ENCODE measurements at places on chromosomes 5 and 9.
A peak's percentile ranks its signal among the peaks of the same experiment; 100 is the strongest.

DNA sequence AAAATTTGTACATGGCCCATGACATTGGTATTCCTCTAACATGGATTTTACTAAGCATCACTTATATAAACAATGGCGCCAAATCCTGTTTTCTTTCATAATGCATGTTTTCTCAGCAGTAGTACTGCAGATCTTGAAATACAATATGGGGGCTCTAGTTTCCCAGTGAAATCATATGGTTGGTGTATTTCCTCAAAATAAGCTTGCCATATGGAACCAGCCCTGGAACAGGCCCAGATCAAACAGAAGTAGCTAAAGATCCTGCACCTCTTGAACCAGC lies 163.9 kb downstream of the ZNF608 start:
- H3K4me3 ChIP-seq = no peak overlapping the region
- DNase-seq = no peak
- H3K27me3 ChIP-seq = no peaks in the 10 kb centered on the region
- no peak overlapping the region for H3K27ac ChIP-seq
- H3K36me3 ChIP-seq = no peaks in the 10 kb centered on the region
- H3K4me1 ChIP-seq = no peaks in the 10 kb centered on the region

GRCh38 chr9:34384368-34385165 lies 7.9 kb upstream of the MYORG start:
- no peak overlapping the region for H3K27ac ChIP-seq
- H3K27me3 ChIP-seq = no peaks in the 10 kb centered on the region
- no peaks in the 10 kb centered on the region for H3K36me3 ChIP-seq
- peaks cover 20% of the 10 kb centered on the region for H3K4me1 ChIP-seq

GRCh38 chr9:95715868-95716435 lies 159.5 kb upstream of the ERCC6L2 start:
- DNase-seq = no peak
- no peaks in the 10 kb centered on the region for H3K36me3 ChIP-seq
- H3K4me1 ChIP-seq = no peaks in the 10 kb centered on the region
- no peak overlapping the region for H3K27ac ChIP-seq
- no peak overlapping the region for H3K4me3 ChIP-seq
- no peaks in the 10 kb centered on the region for H3K27me3 ChIP-seq

DNA sequence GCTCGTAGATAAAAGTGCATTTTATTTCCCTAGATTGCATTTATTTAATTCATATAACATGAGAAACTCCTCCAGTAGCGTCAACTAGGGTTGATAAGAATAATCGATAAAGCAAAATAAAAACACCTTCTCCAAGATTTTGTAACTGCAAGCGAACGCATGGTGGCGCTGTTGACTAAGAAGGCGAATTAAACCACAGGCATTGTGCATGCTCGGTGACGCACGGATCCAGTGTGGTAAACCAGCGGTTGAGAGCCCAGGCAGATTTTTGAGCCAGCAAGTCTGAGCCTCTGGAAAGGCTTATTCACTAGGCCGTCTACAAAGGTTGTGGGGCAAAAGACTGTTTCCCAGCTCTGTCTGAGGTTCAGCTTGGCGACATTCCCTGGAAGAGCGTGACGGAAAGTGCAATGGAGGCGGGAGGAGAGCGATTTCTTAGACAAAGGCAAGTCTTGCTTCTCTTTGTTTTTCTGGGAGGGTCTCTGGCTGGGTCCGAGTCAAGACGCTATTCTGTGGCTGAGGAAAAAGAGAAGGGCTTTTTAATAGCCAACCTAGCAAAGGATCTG lies at the start of gene PCDHB3:
TSS of gene PCDHB3 (plus strand) at position 231 of the 563 bp plus-strand sequence. CDS start at position 408, 177 bp downstream.
- H3K4me1 ChIP-seq = no peaks in the 10 kb centered on the region
- DNase-seq = no peak
- H3K36me3 ChIP-seq = no peaks in the 10 kb centered on the region
- peak within 1 kb of the TSS; percentile 28 for H3K4me3 ChIP-seq
- H3K27ac ChIP-seq = no peak within 1 kb of the TSS

GRCh38 chr5:2995035-2995434 lies 243.6 kb upstream of the IRX2 start:
- H3K4me1 ChIP-seq = no peaks in the 10 kb centered on the region
- no peak overlapping the region for H3K4me3 ChIP-seq
- DNase-seq = no peak
- H3K27ac ChIP-seq = no peak overlapping the region
- H3K27me3 ChIP-seq = no peaks in the 10 kb centered on the region

DNA sequence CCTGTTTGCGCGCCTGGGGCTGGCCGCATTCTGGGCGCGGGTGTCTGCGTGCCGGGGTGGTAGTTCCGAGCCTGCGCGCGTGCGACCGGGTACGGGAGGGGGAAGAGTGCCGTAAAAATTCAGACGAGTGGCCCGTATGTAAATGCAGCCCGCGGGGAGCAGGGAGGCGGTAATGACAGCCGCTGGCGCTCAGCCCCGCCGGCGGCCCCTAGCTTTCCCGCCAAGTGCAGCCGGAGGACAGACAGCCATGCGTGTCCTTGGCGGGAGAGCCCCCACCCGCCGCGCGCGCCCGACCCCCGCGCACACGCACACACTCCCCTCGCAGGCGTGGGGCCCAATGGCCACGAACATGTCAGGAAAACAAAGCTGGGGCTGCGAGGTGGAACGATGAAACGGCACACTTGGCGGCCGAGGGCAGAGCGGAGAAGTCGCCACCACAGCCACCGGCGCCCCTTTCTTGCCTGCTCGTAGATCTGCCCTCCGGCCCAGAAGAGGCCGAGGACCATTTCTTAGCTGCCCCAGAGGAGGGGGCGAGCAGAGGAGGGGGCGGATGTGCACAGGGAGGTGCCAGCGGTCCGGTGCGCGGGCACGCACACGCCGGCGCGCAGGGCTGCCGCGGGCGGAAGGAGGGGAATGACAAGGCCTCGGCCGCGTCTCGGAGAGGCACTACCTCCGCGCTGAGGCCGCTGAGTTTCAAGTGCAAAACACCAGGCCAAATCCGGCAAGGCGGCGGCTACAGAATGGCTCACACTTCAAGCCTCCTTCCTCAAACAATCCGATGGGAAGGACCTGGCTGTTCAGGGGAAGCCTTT lies 208.4 kb downstream of the MEF2C start:
- H3K4me3 ChIP-seq = peak overlapping the region; percentile 35
- H3K4me1 ChIP-seq = peaks cover 21% of the 10 kb centered on the region
- no peak for DNase-seq
- H3K27ac ChIP-seq = peak overlapping the region; percentile 65

DNA sequence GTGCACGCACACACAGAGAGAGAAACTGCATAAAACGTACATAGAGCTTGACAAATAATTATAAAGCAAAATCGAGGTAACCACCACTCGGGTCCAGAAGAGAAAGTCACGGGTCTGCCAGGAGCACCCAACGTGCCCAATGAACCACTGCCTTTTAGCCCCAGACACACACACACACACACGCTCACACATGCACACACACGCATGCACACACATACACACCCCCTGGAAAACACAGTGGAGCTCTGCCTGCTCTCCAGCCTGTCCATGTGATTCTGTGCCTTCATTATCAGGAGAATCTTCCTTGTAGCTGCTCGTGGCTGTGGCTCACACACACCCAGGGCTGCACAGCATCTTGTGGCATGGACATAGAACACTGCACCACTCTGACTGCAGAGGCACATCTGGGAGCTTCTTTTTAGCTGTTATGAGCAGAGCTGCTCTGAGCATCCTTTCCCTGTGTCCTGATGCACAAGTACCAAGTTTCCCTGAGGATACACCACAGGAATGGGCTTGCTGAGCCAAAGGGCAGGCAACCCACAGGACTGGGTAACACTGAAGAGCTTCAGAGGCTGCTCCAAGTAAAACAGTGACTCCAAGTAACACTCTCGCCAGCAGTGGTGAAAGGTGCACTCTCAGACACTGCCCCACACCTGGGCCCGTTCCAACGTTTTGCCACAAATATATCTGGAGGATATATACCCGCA lies 58.9 kb downstream of the CAMSAP1 start:
- no peaks in the 10 kb centered on the region for H3K27me3 ChIP-seq
- H3K36me3 ChIP-seq = no peaks in the 10 kb centered on the region
- no peak overlapping the region for H3K27ac ChIP-seq
- DNase-seq = no peak
- no peaks in the 10 kb centered on the region for H3K4me1 ChIP-seq

DNA sequence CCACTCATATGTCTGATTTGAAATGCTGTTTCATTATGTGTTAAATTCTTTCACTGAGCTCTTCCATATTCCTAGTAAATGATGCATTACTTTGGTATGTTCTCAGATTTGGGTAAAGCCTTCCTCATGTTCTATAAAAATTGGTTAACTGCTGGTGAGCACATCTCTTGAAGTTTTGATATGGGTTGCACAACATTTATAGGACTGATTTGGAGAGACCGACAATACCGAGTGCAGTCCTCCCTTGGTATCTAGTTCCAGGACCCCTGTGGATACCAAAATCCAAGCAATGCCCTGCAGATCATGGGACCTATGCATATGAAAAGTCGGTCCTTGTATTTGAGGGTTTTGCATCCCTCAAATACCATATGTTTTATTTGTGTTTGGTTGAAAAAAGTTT lies 37.8 kb downstream of the WDR36 start:
- no peaks in the 10 kb centered on the region for H3K27me3 ChIP-seq
- no peaks in the 10 kb centered on the region for H3K4me1 ChIP-seq
- DNase-seq = no peak

DNA sequence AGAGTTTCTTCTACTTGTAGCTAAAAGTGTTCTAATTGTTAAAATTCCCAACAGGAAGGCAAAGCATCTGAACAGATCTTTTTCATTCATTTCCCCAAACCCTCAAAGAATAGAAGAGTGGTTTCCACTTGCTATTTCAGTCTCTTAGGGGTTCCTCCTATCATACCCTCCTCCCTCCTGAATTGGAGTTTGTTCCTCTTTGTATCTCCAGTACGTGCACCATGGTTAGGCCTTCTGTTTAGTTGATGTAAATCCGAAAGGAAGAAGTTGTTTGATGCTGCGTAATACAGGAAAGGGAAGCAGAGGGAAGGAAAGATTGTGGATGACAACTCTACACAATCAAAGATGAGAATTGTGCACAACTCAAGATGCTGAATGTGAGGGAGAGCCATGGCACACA lies 303.6 kb downstream of the PIK3R1 start:
- H3K4me3 ChIP-seq = no peak overlapping the region
- H3K4me1 ChIP-seq = no peaks in the 10 kb centered on the region
- no peaks in the 10 kb centered on the region for H3K36me3 ChIP-seq
- no peak overlapping the region for H3K27ac ChIP-seq

DNA sequence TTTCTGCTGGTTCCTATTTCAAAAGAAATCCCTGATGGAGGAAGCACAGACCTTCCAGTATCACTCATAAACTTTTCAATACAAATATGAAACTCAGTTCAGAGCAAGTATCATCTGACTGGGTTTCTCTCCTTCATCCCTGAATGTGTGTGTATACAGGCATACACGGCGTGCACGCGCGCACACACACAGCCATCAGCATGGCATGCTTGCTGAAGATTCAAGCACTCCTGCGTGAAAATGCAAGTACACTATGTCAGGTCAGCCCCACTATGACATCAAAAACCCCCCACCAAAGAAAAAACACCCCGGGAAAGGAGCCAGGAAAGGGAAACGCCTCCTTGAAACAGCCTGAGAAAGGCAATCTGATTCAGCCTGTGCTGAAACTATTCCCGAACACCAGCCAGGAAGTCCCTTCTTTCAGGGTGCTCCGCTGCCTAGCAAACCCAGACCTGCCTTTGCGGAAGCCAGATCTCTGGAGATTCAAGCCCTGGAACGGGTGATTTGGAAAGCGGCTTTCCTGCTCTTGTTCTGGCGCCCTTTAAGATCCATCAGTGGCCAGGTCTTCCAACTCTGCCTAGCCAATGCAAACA lies 831 bp downstream of the KLHL3 start:
- H3K27ac ChIP-seq = peak overlapping the region; percentile 86
- H3K36me3 ChIP-seq = no peaks in the 10 kb centered on the region
- peaks cover 48% of the 10 kb centered on the region for H3K4me1 ChIP-seq
- no peak for DNase-seq

DNA sequence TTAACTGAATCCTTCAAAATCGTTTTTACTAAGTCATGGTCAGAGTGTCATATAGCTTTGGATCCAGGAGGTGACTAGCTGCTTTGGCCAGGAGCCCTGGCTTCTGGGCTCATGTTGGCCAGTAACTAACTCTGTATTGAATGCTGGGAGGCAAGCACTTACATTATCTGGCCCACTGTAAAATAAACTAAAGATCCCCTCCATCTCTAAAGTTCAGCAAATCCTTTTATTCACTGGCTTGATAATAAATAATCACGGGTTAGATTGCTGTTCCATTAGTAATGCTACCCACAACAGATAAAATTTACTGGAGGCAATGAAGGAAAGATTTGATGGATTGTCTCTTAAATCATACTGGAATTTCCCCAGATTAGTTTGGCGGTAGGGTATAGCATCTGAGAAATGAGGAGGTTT lies 382.2 kb upstream of the TLE4 start:
- no peaks in the 10 kb centered on the region for H3K4me1 ChIP-seq
- no peaks in the 10 kb centered on the region for H3K36me3 ChIP-seq
- H3K4me3 ChIP-seq = no peak overlapping the region

DNA sequence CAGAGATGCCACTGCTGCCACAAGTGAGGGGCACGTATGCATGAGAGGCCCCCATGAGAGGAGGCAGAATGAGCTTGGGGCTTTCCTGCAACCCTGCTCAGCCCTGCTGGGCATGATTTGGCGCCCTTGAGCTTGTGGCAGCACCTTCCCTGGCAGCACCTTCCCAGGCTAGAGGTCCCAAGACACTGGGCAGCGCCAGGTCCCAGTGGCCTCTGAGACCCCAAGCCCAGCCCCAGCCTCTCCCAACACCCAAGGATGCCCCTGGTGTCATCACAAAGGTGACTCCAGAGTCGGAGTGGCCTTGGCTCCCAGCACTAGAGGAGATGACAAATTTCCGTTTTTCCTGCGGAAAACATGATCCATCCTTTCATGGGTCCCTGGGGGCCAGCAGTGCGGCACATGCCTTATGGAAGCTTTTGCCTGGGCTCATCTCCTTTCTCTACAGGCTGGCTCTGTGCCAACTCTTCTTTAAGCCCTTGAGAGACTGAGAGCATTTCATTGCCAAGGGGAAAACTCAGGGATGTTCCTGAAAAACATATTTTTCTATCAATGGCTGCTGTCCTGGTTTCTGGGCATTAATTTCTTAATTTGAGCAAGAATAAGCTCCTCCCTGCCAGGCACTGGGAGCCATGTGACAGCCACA lies 77.1 kb upstream of the ADAMTS2 start:
- H3K27ac ChIP-seq = no peak overlapping the region
- DNase-seq = no peak
- no peaks in the 10 kb centered on the region for H3K36me3 ChIP-seq
- no peak overlapping the region for H3K4me3 ChIP-seq

GRCh38 chr5:125201446-125202052 lies 455.1 kb upstream of the ZNF608 start:
- no peaks in the 10 kb centered on the region for H3K36me3 ChIP-seq
- peaks cover 19% of the 10 kb centered on the region for H3K4me1 ChIP-seq
- H3K27ac ChIP-seq = no peak overlapping the region
- H3K4me3 ChIP-seq = no peak overlapping the region

GRCh38 chr5:93899026-93899600 lies 157.7 kb upstream of the POU5F2 start:
- H3K4me1 ChIP-seq = no peaks in the 10 kb centered on the region
- H3K27ac ChIP-seq = no peak overlapping the region
- H3K36me3 ChIP-seq = no peaks in the 10 kb centered on the region
- DNase-seq = no peak

GRCh38 chr9:134682026-134682425 lies 40.4 kb downstream of the COL5A1 start:
- no peak overlapping the region for H3K4me3 ChIP-seq
- H3K36me3 ChIP-seq = no peaks in the 10 kb centered on the region
- no peak for DNase-seq
- H3K4me1 ChIP-seq = peaks cover 60% of the 10 kb centered on the region

Measured in vagina (tissue), 2 donors.